Stomach (tissue), 19 donors: ENCODE measurements at places on chromosomes 4 and X. TPM values are rescaled to one million over a fixed set of nuclear protein-coding genes. Genes with fewer than 3 reads are reported as not detected.

DNA sequence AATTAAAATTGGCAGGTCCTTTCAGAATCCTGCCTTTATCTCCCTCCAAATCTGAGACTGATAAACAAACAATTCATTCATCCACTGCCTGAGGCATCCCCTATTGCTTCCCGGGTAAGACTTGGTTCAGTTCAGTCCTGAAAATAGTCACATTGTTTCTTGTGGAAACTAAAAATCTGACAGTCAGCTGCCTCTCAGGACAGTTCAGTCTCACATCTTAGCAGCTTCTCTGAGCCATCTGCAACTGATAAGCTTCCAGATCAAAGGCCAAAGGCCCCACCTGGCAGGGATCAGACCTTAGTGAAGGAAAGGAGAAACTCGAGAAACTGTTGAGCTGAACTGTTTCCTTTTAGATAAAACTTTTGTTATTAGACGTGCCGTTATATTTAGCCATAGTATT lies 264.5 kb downstream of the IL15 start:
- no peak for DNase-seq

DNA sequence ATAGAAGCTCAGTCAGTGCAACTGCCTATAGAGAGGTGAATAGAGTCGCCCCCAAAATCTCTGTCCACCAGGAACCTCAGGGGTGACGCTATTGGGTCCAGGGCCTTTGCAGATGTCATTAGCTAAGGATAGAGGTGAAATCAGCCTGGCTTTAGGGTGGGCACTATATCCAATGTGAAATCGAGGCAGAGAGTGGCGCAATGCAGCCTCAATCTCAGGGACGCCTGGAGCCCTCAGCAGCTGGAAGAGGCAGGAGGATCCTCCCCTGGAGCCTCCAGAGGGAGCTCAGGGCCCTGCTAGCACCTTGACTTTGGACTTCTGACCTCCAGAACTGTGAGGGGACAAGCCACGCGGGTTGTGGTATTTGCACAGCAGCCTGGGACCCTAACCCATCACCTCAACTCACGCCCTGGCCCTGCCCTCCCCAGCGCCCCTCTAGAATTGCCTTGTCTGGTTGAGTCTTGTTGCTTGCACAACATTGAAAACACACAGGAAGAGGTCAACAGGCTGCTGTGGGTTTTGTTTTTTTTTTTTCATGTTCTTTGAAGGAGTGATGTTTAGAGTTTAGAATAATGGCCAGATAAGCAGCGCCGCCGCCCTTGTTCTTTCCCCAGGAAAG lies 89.4 kb upstream of the PSAPL1 start:
- no peak for DNase-seq

DNA sequence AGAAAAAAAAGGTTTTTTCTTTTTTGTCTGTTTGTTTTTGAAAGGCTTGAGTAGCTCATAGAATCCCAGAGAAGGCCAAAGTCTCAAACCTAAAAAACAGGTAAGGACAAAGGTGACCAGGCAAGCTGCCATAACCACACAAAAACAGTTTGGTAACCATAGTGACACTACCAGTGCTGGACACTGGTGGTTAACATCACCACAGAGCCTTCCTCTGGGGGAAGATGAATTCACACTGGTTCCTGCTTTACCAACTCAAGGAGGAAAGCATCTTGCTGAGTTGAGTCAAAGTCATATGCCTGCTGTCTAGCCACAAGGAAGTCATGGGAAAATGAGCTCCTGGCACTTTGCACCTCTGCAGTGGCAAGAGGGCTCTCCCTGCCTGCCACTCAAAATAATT lies 32.5 kb downstream of the IDS start:
- DNase-seq = no peak

DNA sequence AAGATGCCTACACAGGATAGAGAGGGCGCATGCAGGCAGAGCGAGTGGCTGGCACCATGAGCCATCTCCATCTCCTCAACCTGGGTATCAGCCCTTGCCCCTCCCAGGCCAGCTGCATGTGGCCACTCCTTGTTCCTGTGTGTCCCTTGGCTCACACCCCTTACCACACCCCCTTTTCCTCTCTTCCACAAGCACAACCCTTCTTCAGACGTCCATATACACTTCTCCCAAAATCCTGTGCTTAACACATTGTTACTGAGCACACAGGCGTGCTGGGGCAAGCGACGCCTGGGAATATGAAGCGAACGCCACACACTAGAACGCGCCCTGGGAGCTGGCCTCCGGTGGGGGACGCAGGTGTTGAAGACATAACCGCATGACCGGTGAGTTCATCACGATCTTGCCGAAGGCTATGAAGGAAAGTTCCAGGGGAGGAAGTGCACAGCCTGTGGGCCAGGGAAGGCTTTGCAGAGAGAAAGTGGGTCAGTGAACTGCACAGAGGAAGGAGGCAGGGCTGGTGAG lies 19.1 kb upstream of the KIAA0232 start:
- no peak for DNase-seq

GRCh38 chrX:145843146-145843904 lies 25.7 kb downstream of the SLITRK2 start:
- peak; percentile 33 for DNase-seq

DNA sequence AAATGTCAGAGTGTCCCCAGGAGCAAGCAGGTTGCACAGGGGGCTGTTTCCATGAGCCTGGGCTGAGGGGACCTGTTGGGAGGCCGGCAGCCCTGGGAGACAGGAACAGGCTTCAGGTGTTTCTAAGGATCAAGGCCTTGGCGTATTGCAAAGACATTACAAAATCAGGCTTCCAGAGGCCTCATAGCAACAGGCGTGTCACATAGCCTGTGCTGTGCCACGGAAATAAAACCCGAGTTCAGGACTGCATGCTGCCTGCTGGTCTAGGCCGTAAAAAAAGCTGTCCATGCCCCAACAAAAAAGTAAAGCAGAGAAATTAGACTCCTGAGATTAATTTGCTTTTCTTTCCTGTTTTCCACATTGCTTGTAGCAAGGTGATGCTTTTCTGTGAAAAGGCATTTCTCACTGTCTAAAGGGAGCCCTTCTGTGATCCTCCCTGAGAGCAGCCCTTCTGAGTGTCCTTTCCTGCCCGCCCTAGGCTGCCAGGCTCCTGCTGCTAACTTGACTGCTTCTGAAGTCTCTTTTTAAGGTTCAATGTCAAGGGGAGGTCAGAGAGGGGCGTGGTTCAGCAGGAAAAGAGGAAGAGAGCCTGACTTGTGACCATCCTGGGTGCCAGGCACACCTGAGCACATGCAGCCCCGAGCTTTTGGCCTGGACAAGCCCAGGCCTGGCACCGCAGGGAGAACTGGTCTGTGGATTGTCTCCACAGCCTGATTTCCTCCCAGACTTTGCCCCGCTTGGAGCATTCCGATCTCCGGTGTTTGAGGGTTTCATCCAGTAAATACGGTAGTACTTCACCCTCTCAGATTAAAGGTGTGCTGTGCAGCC lies 21.3 kb downstream of the SHROOM2 start:
- peak; percentile 70 for DNase-seq

- no peak for DNase-seq
These were observed 10.2 kb upstream of the CLDN24 start for GRCh38 chr4:183332447-183332846.

GRCh38 chr4:20253735-20254409 lies 2.2 kb downstream of the SLIT2 start:
- DNase-seq = peak; percentile 65

GRCh38 chrX:11533199-11533651 lies 132.5 kb downstream of the ARHGAP6 start:
- no peak for DNase-seq

DNA sequence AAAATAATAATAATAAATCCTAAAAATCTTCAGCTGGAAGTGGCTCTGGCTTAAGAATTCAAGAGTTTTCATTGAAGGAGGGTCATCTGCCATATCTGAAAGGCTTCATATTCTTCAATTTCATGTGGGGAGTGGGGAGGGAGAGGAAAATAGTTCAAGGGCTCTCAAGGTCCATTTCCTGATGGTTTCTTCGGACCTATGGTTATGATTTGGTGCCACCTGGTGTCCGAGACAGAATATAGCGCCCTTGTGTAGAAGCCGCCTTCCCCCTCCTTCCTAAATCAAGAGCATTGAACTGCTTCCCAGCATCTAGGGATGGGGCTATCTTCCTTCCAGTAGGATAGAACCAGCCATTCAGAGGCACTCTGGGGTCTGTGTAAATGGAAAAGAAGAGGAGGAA lies 34.3 kb downstream of the NLGN3 start:
- peak; percentile 65 for DNase-seq

GRCh38 chrX:821327-822107 lies 190.9 kb downstream of the SHOX start:
- DNase-seq = no peak

DNA sequence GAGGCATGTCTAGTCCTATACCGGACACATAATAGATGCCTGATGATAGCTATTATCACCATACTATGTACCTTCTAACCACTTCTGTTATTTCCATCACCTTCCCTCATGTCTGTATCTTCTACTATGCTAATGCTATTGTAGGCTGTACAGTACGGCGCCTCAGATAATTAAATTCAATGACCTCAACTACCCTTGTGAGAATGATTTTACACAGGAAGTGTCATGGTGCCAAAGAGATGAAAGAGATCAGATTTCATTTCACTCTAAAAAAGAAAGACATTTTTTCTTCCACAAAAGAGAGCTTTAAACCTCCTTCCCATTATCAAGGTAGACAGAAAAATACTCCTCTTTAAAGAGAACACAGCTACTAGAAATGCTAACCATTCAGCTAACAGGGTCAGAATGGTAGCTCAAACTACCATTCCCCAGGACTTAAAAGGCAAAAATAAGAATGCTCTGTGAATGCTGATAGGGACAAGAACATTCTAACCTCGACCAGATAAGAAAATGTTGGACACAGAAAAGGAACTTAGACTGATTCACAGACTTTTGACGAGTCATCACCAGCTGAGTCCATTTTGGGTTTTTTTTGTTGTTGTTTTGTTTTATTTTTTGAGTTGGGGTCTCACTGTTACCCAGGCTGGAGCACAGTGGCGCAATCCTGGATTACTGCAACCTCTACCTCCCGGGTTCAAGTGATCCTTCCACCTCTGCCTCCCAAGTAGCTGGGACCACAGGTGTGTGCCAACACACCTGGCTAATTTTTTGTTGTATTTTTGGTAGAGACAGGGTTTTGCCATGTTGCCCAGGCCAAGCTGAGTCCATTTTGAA lies 99.2 kb upstream of the RAPGEF2 start:
- no peak for DNase-seq

GRCh38 chrX:37454537-37455285 lies 105.5 kb downstream of the PRRG1 start:
- peak; percentile 3 for DNase-seq

GRCh38 chrX:100407147-100407783 lies 2.8 kb downstream of the PCDH19 start:
- DNase-seq = no peak

GRCh38 chr4:121597346-121597934 lies 99.3 kb downstream of the ANXA5 start:
- no peak for DNase-seq

DNA sequence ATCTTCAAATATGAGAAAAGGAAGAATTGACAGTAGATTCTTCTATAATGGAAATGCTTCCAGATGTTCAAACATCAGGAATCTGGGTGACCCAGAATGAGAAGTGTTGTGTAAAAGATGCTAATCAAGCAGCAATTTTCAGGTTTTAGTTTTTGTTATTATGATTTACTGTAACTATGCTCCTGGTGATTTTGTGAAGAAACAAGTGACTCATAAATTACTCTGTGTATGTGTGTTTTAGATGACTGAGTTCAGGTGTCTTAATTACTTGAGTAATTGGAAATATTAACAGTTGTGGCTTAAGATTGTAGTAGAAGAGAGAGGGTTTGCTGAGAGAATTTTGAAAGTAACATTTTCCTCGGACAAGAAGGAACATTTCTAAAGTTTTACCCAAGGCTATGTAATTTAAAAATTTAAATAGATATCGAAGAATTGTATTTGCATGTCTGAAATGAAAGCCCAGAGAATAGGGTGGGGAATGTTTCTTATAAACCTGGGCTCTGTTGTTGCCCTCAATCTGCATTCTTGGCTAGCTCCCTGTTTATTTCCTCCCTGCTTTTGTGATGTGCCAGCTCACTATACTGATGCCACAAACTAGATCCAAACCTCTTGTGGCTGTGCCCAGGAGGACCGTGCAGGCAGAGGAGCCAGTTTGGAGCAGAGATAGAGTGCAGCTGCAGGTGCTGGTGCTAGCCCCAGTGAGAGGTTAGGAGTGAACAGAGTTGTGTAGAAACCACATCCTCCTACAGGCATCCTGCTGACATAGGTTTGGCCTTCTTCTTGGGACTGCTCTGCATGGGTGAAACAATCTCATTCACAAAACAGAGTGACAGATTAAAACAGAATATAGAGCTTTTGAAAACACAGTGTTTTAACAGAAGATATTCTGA lies 25.4 kb upstream of the TNIP3 start:
- peak; percentile 51 for DNase-seq

DNA sequence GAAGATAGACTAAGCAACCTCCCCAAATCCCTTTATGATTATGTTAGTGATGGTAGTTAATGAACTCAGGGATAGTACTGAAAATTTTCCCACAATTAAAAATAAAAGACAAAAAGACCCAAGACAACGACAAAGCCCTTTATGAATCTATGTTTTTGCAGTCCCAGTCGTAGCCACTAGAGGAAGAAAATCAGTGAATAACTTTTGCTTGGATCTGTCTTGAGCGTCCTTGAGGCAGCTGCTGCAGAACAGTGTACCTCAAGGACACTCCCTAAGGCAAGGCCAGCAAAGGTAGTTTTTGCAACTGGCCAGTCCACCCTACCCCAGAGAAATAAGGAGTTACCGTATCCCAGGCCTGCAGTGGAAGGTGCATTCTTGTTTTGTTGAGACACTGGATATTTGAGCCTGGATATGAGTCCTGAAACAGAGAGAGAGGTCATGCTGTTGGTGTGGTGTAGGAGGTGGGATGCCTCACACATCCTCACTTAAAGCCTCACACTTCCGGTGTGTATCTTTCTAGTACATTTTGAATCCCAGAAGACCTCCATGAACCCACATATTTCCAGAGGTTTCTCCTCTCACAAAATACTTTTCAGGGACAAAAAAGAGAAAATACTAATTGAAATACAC lies 8.7 kb upstream of the TIMM8A start:
- DNase-seq = peak; percentile 9

- DNase-seq = no peak
These were observed 403.7 kb downstream of the IL15 start for GRCh38 chr4:142040043-142040442.

The PDZD4 gene
- 2.1 TPM for polyA plus RNA-seq

The SPIN2A gene
- polyA plus RNA-seq = 0.19 TPM

The CLDN22 gene
- polyA plus RNA-seq = not detected

The DCAF12L1 gene
- polyA plus RNA-seq = 0.18 TPM

The MTMR8 gene
- polyA plus RNA-seq = 1.4 TPM

The CSAG2 gene
- not detected for polyA plus RNA-seq

The S100G gene
- polyA plus RNA-seq = not detected

The ANXA3 gene
- polyA plus RNA-seq = 145 TPM
